Fibroblast of skin of left quadriceps (primary cell): ENCODE measurements at places on chromosomes 7 and 10.

DNA sequence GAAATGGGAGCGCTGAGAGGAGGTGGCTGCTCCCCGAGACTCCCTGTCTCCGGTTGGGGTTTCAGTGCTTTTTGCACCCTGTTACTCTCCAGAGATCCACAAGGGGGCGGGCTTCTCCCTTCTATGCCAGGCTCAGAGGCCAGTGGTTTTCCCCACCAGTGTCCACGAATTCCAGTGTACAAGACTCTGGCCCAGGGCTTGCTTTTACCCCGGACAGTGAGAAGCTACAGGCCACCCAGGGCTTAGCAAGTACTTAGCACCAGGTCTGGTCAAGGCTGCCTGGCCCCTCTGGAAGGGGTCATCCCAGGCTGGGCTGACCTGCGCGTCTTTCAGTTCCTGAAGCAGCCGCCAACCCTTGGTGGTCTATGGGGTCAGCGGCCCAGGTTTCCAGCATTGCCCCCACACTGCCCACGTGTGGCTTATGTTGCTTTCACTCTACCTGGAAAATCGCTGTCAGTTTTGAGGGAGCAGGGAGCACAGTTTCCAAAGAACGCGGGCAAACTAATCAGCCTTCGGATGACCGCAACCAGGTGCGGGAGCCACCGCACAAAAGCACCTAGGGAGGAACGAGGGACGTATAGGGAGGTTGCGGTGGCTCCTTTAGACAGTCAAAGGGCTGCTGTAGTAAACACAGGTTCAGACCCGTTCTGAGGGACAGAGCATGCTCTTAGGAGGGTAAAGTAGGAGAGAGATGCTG lies 6.8 kb downstream of the CYP26A1 start:
- peak; percentile 17 for DNase-seq

GRCh38 chr7:127862525-127862924 lies 168.7 kb downstream of the LRRC4 start:
- DNase-seq = no peak

DNA sequence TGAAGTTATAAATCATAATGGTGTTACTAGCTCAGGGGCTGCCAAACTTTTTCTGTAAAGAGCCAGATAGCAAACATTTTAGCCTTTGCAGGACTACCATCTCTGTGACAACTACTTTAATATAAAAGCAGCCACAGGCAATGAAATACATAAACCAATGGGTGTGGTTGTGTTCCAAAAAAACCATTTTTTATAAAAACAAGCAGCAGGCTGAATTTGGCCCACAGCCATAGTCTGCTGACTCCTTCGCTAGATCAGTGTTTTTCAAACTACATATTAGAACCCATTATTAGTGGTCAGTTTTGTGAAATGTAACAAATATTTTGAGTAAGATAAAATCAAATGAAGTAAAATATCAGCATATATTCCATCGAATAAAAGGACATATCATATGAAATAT lies 13.6 kb downstream of the GNG11 start:
- DNase-seq = no peak

GRCh38 chr7:137626469-137627067 lies 220.2 kb downstream of the DGKI start:
- DNase-seq = peak; percentile 14

GRCh38 chr7:151806204-151806603 lies 70.7 kb downstream of the PRKAG2 start:
- DNase-seq = no peak

DNA sequence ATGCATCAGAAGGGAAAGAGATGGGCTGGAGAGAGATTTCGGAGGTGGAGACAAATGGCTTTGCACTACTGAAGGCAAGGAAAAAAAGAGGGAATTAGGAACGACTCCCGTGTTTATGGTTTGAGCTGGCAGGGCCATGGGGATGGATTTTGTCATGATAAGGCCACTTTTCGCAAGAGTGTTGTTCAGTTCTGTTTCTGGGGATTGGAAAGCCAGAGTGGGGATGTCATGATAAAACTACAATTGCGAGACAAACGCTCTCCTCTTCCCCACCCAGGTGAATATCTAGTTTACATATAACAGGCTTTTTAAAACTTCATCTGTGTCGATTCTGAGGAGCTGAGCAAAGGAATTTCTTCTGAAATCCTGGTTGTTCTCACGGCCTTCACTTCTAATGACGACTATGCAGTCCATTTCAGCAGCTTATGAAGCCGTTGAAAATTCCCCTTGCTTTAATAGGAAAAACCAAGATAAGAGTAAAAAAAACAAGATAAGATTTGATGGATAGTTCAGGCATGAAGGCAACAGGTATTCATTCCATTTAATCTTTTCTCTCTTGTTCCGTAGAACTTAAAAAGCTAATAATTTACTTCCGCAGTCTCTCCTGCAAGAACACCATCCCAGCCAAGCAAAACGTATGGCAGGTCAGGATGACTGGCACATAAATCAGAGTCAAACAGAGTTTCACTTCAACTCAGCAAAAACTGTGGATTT lies 245.6 kb upstream of the PITRM1 start:
- no peak for DNase-seq

GRCh38 chr10:52483587-52483986 lies 169.5 kb downstream of the DKK1 start:
- no peak for DNase-seq
